ENCODE measurements at places on chromosomes 3 and 15. TPM values are rescaled to one million over a fixed set of nuclear protein-coding genes. Genes with fewer than 3 reads are reported as not detected.

RAB6B gene
- 1.2 TPM for total RNA-seq

GOLGA6B gene
- not detected for total RNA-seq

DNA sequence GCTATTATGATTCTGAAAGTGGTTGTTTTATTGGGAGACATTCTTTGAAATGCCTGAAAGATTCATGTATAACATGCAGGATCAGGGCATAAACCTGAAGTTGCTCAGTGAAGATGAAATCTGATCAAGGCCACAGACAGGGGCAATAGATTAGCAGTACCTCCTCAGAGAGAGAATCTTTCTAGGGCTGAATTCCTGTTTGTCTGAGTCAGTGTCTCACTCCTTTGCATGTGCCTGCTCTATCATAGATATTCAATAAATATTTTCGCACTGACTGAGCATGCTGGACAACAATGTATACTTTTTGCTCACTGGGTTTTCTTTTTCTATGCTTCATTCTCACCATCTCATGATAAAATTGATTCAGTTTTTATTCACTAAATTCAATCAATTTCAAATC lies 49.8 kb upstream of the PFN2 start:
- DNase-seq: no peak

DNA sequence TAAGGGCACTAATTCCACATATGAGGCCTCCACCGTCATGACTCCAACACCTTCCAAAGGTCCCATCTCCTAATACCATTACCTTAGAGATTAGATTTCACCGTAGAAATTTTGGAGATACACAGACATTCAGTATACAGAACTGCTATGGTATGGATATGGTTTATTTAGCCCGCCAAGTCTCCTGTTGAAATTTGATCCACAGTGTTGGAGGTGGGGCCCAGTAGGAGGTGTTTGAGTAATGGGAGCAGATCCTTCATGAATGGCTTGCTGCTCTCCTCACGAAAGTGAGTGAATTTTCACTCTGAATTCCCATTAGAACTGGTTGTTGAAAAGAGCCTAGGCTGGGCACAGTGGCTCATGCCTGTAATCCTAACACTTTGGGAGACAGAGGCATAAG lies 7.4 kb downstream of the MKRN3 start:
- no peak for DNase-seq

GRCh38 chr15:79977431-79978054 lies 6.5 kb upstream of the BCL2A1 start:
- peak; percentile 28 for DNase-seq

- no peak for DNase-seq
Measured at GRCh38 chr15:58019503-58020376, 45.8 kb downstream of the ALDH1A2 start.

Measured in stomach (tissue), 19 donors.